CD4-positive, alpha-beta T cell treated with Interleukin-15 for 1 hour (primary cell): ENCODE measurements at places on chromosomes 1 and 21.
A peak's percentile ranks its signal among the peaks of the same experiment; 100 is the strongest.

GRCh38 chr1:81192647-81193642 lies 607.8 kb upstream of the ADGRL2 start:
- no peak for DNase-seq

GRCh38 chr1:215001419-215002021 lies 81.0 kb upstream of the KCNK2 start:
- DNase-seq = no peak

GRCh38 chr1:53323316-53323715 lies 4.6 kb downstream of the LRP8 start:
- no peak for DNase-seq

DNA sequence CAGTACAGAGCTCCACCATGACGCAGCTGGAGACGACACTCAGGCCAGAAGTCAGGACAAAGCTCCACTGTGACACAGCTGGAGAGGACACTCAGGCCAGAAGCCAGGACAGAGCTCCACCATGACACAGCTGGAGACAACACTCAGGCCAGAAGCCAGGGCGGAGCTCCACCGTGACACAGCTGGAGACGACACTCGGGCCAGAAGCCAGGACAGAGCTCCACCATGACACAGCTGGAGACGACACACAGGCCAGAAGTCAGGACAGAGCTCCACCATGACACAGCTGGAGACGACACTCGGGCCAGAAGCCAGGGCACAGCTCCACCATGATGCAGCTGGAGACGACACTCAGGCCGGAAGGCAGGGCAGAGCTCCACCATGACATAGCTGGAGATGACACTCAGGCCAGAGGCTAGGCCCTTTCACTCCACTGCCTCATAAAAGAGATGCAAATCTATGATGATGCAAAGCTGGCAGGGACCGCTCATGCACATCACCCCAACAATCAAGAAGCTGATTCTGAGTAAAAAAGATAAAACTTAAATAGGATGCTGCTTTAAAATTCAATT lies 13.6 kb upstream of the OR2B11 start:
- DNase-seq = no peak

DNA sequence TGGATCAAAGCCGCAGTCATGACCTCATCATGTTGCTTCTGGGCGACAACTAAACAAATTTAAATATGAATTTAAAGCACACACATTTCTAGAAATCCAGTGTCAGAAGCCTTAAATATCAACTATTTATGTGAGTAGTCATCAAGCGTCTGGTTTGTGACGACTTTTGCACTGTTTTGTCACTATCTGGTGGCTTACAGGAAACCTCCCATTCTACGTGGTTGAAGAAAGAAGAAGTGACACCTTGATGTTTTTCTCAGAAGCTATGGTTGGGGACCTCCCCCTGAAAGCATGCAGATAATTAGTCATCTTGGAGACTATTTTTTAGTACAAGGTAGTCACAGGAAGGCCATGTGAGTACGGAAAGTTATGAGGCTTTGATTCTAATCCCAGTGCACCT lies 58.5 kb downstream of the TENT5C start:
- peak; percentile 83 for DNase-seq

DNA sequence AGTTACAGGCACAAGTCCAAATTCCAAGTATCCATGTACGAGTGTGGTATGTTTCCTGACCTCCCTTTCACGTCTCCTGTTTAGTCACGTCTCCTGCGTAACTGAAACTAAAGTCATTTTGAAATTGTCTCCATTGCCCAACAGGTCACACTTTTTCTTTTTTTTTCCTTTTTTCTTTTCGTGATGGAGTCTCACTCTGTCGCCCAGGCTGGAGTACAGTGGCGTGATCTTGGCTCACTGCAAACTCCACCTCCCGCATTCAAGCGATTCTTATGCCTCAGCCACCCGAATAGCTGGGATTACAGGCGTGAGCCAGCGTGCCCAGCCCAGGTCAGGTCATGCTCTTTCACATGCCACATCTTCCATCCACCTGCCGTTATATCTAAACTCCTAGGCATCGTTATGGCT lies 38.2 kb downstream of the L1TD1 start:
- DNase-seq = no peak

DNA sequence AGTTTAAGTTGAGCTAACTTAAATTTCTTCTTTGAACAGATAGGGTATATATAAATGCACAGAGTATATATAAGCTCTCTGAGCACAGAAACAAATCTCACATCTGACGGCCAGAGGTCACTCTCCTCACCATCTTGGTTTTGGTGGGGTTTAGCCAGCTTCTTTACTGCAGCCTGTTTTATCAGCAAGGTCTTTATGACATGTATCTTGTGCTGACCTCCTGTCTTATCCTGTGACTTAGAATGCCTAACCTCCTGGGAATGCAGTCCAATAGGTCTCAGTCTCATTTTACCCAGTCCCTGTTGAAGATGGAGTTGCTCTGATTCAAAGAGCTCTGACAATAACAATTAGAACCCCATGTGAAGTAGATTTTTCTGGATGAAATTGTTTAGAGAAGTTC lies 1.6 kb upstream of the MOV10 start:
- DNase-seq = no peak

DNA sequence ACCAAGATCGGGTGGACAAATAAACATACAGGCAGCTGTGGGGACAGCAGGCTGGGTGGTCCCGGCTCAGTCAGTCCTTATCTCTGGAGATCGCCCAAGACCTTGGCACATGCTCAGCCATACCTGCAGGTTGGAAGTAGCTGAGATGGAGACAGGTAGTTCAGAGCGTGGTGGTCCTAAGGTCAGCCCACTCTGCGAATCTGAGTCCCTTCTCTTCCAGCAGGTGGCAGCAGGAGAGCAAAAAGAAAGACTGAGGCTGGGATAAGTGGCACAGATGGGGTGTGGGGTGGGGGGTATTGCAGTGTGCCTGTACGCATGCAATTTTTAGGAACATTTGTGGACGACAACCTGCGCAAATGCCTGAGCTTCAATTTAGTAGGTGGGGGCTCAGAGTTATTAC lies 104.9 kb downstream of the TENT5C start:
- no peak for DNase-seq

DNA sequence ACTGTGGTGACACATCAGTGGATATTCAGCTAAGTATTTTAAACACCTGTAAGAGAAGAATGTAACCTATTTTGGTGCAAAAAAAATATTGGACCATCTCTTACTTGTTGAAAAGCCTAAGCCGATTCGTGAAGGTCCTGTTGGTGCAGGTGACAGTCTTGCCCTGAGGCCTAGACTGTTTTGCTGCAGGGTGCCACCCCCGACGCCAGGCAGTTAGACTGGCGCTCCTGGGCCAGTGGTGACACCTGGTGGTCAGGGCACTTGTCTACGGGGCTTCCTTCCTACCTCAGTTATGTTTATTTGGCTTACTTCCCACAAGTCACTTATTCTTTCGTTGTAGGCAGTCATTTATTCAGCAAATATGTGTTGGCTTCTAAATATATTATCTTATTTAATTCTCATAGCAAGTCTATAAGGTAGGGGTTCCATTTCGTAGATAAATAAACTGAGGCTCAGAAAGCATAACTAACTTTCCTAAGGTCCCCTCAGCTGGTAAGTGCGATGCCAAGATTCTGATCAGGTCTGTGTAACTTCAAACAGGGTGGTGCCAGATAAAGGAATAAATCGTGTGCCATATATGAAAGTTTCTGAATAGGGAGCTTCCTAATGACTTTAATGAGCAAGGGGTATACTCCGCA lies 1.9 kb downstream of the EEIG2 start:
- DNase-seq = peak; percentile 86

DNA sequence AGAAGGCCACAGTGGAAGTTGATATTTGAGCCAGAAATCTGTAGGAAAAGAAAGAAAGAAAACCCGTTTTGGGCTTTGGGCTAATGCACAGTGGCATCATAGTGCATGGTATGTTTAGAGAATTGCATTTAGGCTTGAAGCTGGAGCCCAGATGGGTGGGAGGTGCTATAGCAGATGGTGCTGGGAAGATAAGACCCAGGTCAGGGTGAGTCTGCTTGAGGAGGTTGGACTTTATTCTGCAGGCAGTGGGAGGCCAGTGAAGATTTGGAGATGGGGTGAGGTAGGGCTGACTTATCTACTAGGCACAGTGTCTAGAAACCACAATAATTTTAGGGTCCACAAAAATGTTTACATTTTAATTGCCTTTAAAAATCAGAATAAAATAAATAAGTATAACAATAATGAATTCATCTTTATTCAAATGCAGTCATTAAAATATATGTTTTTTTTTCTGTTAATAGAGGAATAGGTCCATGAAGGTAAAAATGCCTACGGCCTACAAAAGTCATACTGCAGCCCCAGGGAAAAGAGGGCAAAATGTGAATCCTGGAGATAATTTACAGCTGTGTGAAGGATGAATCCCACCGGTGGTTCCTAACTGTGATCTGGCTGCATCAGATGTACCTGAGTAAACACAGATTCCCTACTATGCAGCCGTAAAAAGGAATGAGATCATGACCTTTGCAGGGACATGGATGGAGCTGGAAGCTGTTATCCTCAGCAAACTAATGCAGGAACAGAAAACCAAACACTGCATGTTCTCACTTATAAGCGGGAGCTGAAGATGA lies 8.7 kb downstream of the DNAJC6 start:
- no peak for DNase-seq

GRCh38 chr1:94693435-94693834 lies 126.7 kb upstream of the SLC44A3 start:
- DNase-seq = no peak

- no peak for DNase-seq
Measured at GRCh38 chr21:30646904-30647414, 4.3 kb downstream of the KRTAP20-3 start.

DNA sequence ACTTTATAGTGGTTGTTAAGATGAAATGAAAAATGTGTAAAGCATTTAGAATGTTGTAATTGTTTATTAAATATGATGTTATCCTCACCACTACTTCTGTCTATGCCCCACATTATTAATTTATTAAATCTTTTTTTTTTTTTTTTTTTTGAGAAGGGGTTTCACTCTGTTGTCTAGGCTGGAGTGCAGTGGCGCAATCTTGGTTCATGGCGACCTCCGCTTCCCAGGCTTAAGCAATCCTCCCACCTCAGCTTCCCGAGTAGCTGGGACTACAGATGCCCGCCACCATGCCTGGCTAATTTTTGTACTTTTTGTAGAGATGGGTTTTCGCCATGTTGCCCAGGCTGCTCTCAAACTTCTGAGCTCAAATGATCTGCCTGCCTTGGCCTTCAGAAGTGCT lies 7.5 kb downstream of the KCNA10 start:
- no peak for DNase-seq

GRCh38 chr21:37060296-37060695 lies 12.6 kb downstream of the PIGP start:
- no peak for DNase-seq

GRCh38 chr1:64004451-64005025 lies 198.9 kb upstream of the UBE2U start:
- DNase-seq = no peak

- no peak for DNase-seq
Measured at GRCh38 chr1:153659656-153660055, 1.2 kb downstream of the SNAPIN start.

DNA sequence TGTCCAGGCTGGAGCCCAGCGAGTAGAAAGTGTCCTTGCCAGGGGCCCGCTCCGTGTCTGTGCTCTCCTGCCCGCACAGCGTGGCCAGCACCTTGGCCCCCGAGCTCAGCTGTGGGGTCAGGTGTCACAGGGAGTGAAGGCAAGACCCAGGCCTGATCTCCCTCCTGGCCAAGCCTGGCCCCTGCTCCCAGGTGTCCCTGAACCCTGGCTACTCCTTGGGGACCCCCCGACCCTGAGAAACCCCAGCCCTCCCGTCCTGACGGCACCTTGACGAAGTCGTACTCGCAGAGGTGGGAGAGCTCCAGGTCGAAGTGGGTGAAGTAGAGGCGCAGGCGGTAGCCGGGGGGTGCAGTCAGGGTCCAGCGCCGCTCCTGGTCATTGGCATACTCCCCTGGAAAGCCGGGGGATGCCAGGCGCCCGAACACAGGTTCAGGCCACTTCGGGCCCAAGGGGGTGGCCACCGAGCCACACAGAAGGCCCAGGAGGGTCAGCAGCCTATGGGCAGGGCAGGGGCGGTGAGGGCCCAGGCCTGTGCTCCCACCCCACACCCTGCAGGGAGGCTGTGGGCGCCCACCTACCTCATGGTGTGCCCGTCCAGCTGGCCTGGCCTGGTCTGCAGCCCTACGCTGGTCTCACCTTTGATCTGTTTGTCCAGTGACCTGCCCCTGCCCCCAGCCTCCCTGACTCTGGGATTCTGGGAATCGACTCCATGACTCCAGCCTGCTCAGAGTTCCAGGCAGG lies at the start of gene MASP2:
Gene MASP2 (minus strand): TSS at position 615 of the 741 bp plus-strand sequence. CDS start 32 bp downstream, at position 583.
- DNase-seq = no peak

DNA sequence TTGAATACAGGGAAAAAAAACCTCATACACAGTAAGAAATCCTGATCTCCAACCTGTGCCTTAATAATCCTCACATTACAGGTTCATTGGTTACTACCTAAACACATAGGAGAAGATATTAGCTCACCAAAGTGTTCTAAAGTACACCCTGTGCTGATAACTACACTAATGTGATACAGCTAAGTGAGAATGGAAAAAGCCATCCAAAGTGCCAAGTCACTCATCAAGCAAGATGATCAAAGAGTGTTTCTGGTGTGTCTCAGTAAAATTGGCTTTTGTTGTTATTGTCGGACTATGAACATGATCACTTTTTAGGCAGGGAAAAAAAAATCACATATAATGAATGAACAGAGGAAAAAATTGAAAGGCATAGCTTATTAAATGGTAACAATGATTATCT lies 31.4 kb downstream of the EPS15 start:
- no peak for DNase-seq

- DNase-seq = no peak
Measured at GRCh38 chr1:57041901-57042300, 76.1 kb upstream of the C8B start.

GRCh38 chr21:36796070-36796469 lies 97.2 kb downstream of the SIM2 start:
- DNase-seq = no peak
